ENCODE measurements at places on chromosomes 13 and 19.

DNA sequence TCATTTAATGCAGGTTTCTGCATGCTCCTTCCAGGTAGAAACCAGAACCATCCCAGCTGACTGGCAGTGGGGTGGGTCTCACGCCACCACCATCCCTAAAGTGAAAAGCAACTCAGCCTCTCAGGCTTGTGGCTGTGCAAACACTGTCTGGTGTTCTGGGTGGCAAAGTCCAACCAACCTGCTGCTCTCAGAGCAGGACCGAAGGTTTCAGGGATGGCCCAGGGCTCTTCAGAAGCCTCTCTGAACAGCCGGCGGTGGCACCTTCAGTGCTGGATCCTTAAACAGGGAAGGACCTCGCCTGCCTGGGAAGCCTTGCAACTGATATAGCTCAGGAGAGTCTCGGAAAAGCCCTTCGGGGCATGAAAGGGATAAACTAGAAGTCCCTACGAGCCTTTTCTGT lies 100.8 kb downstream of the COL4A1 start:
- DNase-seq: no peak

GRCh38 chr13:63156816-63157215 lies 1741.2 kb upstream of the PCDH20 start:
- no peak for DNase-seq

DNA sequence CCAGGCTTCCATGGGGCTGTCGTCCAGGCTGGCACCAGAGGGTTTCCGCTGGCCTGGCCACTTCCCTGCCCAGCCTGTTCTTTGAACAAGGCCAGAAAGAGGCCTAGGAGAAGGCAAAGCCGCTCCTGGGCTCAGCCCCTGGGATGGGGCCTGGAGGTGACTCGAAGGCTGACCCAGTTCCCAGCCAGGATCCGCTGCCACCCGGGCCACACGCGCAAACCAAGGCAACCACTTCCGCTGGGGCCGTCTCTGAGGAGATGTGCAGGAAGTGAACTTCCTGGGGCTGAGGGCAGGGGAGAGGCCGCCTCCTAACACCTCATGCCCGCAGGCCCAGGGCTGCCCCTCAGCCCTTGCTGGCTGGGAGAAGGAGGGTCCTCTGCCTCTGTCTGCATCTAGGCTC lies 15.2 kb downstream of the PLEKHF1 start:
- DNase-seq: peak; percentile 37

DNA sequence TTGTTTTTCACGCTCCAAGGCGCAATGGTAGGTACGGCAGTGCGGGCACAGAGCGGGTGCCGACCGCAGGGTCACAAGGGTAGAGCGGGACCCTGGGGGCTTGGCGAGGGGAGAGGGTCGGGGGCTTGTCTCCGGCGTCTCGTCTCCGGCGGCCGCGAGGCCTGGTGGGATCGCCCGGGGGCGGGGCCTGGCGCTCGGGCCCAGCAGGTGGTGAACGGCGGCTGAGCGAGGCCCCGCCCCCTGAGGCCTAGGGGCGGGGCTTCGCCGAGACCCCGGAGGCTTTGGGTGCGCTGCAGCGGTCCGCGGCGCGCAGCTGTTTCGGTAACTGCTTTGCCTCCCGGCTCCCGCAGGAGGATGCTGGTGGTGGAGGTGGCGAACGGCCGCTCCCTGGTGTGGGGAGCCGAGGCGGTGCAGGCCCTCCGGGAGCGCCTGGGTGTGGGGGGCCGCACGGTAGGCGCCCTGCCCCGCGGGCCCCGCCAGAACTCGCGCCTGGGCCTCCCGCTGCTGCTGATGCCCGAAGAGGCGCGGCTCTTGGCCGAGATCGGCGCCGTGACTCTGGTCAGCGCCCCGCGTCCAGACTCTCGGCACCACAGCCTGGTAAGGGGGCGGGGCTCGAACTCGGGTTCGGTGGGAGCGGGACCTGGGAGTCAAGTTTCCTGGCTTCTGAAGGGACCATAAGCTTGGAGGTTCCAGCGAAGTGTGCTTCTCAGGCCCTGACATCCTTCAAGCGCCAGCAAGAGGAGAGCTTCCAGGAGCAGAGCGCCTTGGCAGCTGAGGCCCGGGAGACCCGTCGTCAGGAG lies at the start of gene TSEN34:
Gene TSEN34, plus strand, starts transcription at position 298 of the 800 bp plus-strand sequence. Its CDS starts 57 bp downstream, at position 355.
- DNase-seq: peak; percentile 84

DNA sequence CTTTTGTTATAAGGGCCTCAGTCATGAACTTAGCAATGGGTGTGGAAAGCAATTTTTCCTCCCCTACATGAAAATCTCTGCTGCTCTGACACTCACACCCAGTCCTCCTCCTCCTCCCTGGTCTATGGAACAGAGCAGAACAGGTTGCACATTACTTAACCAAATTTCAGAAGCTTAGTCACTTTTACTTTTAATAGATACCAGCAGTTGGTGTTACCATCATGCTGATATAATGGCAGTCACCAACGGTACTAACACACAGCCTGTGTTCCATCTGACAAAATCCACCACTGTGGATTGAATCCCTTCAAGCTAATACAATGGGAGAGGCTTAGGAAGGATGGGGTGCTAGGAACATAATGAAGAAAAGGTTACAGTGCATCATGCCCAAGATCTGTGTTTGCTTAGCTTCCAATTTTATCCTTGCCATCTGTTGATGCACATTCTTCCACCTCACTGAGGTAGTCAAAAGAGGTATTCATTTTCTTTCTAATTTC lies 9.8 kb downstream of the TPT1 start:
- no peak for DNase-seq

All from CD14-positive monocyte (primary cell).